Mucosa of descending colon (tissue), 3 donors: ENCODE measurements at places on chromosomes 2 and 18. TPM values are rescaled to one million over a fixed set of nuclear protein-coding genes. Genes with fewer than 3 reads are reported as not detected.

- no peak for DNase-seq
Observed at GRCh38 chr2:113083296-113083695, 15.5 kb downstream of the IL1F10 start.

- no peak for DNase-seq
Observed at GRCh38 chr18:49017813-49018553, 67.2 kb upstream of the SMAD7 start.

CAVIN2 gene
- total RNA-seq: 13.7 TPM

DNA sequence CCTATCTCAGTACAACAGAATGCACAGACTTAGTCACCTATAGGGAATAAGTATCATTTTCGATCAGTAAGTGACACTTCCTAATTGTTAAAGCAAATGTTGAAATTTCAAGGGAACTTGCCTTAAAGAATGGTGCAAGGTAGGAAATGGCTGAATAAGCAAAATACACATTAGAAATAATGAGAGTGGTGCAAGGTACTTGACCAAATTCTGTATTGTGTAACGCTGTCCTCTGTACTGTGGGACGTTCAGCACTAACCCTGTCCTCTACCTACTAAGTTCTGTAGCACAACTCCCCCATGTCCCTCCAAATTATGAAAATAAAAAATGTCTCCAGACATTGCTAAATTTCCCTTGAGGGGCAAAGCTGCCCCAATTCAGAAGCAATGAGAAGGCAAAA is 19.4 kb downstream of the MMADHC start:
- no peak for DNase-seq

- no peak for DNase-seq
Observed at GRCh38 chr2:68588589-68588988, 54.8 kb upstream of the PROKR1 start.

- DNase-seq: no peak
Observed at GRCh38 chr2:210633699-210634098, 77.3 kb downstream of the CPS1 start.

DNA sequence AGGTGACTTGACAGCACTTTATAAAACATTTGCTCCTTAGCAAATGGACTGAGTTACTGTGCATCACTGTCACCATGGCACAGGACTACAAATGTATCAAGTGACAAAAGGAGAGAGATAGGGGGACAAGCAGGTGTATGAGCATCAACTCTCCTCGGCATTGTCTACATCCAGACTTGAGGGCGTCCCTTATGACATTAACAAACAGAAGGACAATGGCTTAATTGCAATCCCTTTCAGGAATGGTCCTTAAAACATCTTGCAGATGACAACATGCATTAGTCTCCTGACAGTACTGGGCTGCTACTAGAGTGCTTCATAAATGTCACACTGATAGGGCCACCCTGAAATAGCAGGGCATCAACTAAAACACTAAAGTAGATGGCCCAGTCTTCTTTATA is 198.8 kb downstream of the PDE1A start:
- DNase-seq: no peak

DNA sequence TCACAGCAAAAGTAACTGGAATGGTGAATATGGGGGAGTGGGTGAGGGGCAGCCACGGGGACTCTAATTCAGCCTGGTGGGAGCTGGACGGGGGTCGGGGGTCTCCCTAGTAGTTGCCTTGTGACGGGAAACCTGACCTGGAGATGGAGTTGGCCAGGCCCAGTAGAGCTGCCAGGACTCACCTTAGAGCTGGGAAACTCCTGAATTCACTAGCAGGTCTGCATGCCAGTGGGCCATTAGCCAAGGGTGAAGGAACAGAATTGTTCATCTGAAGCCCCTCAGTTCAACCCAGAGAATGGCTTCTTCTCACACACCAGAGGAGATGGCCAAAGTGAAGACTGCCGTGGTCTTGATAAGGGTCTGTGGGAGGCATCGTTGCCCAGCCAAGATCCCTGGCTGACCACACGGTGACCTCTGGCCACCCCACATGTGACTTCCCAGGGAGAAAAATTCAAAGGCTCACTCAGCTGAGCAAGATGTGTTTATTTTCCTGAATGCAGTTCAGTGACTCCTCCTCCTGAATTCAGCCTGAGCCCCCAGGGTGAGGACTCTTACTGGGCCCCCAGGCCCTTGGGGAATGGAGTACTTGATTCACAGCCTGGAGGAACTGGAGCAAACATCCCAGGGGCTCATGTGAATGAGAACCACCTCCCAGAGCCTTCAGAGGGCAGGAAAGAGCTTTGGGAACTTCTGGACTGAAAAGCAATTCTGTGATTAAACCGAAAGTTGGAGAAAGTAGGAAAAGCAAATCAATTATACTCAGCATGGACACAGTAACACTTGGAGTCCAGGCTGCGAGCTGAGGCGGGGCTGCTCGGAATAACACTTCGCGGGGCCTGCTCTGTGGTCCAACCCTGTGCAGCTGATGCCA is 25.2 kb downstream of the MOCOS start:
- no peak for DNase-seq

DNA sequence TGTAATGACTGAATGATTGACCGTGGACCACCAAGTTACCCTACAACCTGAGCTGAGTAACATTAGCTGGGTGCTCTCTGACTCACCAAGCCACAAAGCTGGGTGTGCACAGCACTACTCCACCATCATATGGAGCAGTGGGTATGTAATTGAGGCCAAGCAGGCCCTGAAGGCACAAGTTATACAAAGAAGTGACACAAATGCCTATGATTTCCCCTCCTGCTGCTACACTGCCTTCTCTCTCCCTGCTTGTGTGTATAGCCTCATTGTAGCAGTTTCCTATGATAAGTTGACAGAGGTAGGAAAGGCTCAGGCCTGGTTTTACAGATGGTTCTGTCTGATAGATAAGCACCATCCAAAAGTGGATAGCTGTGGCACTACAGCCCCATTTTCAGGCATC is 1327.2 kb upstream of the DDX18 start:
- no peak for DNase-seq

- no peak for DNase-seq
Observed at GRCh38 chr18:59358414-59358711, 702 bp downstream of the LMAN1 start.

DNA sequence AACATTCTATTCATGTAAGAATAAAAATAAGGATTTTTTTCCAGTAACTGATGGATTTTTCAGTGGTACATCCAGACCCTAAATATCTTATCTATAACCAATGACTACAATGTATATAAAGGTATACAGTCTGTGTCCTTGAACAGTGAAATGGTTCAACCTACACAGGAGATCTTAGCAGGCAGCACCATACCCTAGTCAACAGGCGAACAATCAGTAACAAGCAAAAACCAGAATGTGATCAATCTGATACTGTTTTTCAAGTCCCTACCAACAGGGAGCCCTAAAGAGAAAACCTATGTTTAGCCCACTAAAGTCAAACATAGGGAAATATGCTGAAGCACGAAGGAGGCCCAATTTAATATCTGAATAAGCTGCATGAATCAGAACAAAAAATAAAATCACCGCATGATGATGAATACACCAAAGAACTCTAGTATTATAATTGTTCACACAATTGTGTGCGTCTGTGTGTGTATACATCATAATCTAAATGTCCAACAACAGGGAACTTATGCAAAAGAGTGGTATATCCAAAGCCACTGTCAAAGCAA is 26.0 kb downstream of the PTPN2 start:
- DNase-seq: no peak

GRCh38 chr2:196125596-196125995 is 45.8 kb downstream of the STK17B start:
- DNase-seq: no peak

DNA sequence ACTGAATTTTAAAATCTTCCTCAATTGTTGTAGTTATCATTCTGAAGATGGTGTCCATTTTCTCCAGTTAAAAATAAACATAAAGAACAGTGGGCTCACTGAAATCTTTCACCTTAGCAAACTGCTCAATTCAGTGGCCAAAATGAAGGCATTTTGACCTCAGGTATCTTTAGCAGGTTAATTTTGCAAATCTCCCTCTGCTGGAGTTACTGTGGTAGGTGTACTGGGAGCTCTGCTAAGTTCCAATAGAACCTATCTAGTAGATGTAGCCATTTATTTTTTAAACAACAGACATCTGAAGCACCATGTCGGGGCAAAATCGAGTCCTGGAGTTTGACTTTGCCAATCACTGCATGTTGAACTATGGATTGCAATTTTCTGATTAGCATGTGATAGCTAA is 177.1 kb downstream of the IRS1 start:
- DNase-seq: no peak

DNA sequence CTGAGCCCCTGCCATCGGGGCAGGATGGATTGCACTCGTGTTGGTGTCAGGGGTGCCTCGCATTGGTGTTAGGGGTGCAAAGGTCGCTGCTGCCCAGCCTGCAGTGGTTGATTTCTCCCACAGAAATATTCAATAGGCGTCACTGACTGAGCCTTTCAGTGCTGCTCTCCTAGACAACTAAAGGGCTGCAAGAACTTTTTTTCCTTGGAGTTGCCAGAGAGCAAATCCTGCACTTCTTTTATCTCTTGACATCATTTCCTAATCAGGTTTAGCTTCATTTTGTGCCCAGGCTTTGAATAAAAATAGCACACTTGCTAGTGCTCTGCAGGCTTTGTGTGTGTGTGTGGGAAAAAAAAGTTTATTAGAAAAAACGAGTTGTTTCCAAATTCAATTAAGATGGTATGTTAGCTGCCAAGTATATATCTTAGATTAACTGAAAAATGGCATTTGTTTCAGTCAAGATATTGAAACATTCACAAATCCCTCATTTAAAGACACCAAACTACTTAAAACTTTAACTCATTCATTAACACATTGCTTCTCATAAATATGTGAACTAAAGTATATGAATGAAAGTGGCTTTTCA is 125.6 kb downstream of the SOCS6 start:
- DNase-seq: no peak

RABL2A gene
- 25.1 TPM for total RNA-seq

GRCh38 chr2:80365762-80366161 is 61.2 kb upstream of the LRRTM1 start:
- DNase-seq: no peak

DNA sequence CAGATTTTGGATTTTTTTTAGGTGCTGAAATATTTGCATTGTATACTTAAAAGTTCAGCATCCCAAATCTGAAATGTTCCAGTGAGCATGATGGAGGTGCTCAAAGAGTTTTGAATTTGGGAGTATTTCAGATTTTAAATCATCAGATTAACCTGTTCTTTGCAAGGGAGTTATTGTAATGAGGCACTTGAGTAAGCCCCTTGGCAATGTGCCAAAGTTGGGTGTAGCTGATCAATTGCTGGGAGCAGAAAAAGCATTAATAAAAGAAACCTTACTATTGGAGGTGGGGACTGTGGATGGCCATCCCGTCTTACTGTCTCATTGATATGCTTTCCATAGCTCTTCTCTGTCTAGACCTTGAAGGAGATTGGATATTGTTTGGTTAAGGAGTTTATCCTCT is 28.3 kb downstream of the MALT1 start:
- no peak for DNase-seq

ALKAL2 gene
- 3.5 TPM for total RNA-seq

GRCh38 chr2:26914659-26915310 is 55.7 kb upstream of the MAPRE3 start:
- no peak for DNase-seq

DNA sequence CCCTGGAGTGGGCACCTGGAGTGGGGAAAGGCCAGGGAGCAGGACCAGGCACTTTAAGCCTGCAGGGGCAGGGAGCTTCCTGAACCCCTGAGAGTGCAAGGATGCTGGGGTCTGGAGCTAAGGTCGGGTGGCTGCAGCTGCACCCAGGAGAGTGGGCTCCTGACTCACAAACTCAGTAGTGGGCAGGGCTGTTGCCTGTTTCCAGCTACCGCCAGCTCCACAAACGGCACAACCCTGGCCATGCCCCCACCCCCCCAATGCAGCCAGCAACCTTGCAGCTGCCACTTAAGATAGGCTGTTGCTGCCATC is 688.8 kb downstream of the NYAP2 start:
- DNase-seq: no peak

LYG1 gene
- 1.6 TPM for total RNA-seq

DNA sequence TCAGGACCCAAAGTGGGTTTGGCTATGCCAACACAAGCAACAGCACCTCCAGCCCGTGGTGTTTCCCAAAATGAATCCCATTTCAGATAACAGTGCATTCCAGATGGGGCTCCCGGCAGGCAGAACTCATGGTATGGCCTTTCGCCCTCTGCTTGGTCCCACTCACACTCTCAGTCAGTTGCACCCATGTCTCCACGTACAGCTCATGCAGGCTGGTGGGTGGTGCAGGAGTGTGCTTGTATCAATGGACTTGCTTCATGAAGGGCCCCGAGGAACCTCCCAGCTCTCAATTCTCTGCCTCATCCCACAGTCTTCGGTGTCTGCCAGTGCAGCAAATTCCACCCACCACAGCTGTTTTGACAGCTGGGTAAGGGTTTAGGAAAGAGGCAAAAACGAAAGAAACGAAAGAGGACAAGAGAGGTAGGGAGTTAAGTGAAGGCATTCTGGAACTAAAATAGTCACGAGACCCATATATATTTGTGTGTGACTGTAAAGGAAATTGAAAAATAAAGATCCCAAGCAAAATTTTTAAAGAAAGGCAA is 278.1 kb downstream of the DCDC2C start:
- DNase-seq: no peak

DNA sequence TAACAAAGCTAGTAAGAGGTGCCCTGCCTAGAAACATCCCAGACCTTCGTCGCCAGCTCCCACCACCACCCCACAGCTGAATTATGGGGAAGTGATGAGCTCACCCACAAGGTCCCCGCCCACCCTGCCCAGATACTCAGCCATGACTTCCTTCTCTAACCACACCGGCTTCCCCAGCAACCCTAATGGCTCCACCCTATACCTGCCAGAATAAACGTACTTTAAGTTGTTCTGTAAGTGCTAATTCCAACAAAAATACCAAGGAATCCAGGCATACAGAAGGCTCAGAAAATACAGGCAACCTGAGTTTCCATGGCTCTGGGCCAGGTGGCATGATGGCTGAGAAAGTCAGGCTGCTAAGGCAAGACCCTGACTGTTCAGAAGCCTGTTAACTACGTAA is 39.1 kb downstream of the TMEM163 start:
- DNase-seq: no peak

DNA sequence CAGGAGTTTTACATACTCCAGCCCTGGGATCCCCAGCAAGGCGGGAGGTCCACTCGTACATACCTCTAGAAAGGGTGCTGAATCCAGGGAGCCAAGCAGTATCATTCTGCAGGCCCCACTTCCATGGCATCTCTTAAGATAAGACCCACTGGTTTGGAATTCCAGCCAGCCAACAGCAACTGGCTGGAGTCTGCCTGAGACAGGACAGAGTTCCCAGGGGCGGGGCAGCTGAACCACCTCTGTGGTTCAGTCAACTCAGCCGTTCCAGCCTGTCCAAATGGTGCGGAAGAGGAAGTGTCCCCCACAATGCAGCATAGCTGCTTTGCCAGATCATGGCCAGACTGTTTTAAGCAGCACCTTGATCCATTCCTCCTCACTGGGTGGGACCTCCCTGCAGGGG is 33.2 kb downstream of the ZNF892 start:
- no peak for DNase-seq
